ENCODE measurements at places on chromosomes 7 and 10.
A peak's percentile ranks its signal among the peaks of the same experiment; 100 is the strongest.

DNA sequence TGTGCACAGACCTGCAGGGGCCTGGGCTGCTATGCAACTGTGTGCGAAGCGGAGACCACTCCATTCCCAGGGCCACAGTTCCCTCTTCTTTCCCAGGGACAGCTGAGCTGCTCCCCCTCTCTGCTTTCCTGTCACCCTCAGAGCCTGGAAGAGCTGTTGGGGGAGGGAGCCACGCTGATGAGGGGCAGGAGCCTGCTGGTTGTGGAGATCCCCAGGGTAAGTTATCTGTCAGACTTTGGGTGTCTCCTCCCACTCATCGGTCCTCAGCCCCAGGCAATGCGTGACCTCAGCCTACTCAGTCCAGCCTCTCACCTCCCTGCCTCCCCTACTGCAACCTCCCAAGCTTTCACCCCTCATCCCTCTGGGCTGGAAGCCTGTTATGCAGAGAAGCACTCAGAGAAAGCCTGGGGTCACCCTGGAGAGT, 53.5 kb downstream of the ZNF467 start:
- no peak for DNase-seq

GRCh38 chr10:97650726-97651125, 10.3 kb downstream of the PI4K2A start:
- no peak for DNase-seq

DNA sequence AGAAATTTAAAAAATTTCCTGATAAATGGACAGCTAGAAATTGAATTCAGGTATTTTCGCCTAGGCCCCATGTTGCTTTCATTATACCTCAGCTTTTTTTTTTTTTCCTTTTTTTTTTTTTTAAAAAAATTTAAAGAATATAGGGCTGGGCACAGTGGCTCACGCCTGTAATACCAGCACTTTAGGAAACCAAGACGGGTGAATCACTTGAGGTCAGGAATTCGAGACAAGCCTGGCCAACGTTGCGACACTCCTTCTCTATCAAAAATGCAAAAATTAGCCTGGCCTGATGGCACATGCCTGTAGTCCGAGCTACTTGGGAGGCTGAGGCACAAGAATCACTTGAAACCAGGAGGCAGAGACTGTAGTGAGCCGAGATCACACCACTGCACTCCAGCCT, 334.0 kb downstream of the SORCS1 start:
- DNase-seq, result no peak

- DNase-seq, result peak; percentile 9
Measured at GRCh38 chr7:100516135-100516812, 22.7 kb upstream of the AGFG2 start.

- peak; percentile 38 for DNase-seq
Measured at GRCh38 chr10:11610826-11611247, 613 bp downstream of the USP6NL start.

DNA sequence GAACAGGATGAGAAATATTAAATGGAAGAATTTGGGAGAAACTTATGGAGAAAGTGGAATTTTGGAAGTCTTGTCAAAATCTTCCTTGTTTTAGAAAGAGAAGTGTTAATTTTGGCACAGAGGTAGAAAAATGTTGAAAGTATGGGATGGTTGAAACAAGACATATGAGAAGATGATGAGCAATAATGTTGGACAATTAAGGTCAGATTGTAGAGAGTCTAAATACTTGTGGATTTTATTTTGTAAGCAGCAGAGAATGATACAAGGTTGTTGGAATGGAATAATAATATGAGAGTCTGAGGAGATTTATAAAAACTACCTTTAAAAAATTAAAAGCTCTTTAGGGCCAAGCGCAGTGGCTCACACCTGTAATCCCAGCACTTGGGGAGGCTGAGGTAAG, 34.6 kb downstream of the PHTF2 start:
- DNase-seq, result no peak

DNA sequence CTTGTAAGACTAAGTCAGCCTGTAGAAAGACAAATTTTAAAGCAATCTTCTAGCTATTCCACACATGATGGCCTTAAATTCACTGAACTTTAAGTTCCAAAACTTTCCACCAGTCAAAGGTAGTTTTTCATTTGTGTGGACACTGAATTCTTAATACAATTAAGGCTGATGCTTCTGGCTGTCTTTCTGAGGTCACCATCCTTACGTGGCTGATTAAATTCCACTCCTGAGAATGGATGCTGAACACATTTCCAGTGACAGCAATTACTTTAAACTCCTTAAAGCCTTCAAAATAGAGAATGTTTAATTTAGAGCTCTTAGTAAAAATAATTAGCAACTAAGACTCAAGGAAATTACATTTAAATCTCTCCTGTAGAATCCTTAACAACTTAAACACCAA, 142.6 kb upstream of the COL1A2 start:
- DNase-seq, result no peak

DNA sequence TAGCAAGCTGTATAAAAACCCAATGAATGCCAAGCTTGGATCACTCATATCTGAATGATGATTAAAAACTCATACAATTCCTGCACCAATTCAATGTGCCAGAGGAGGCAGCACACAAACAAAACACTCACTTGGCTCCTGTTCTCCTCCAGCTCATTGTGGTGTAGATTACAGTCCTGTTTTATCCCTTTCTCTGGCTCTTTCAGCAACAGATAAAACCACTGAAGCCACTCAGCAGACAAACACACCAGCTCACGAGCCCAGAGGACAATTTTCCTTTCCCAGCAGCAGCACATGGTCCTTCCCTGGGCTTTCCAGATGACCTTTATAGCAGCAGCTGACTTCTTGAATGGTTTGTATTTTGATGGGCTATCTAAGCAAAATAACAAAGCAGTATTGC, 107.3 kb upstream of the STARD3NL start:
- no peak for DNase-seq

- DNase-seq, result no peak
Measured at GRCh38 chr7:148701414-148701813, 2.7 kb downstream of the CUL1 start.

GRCh38 chr10:8073691-8074416, 19.4 kb downstream of the GATA3 start:
- DNase-seq, result no peak

DNA sequence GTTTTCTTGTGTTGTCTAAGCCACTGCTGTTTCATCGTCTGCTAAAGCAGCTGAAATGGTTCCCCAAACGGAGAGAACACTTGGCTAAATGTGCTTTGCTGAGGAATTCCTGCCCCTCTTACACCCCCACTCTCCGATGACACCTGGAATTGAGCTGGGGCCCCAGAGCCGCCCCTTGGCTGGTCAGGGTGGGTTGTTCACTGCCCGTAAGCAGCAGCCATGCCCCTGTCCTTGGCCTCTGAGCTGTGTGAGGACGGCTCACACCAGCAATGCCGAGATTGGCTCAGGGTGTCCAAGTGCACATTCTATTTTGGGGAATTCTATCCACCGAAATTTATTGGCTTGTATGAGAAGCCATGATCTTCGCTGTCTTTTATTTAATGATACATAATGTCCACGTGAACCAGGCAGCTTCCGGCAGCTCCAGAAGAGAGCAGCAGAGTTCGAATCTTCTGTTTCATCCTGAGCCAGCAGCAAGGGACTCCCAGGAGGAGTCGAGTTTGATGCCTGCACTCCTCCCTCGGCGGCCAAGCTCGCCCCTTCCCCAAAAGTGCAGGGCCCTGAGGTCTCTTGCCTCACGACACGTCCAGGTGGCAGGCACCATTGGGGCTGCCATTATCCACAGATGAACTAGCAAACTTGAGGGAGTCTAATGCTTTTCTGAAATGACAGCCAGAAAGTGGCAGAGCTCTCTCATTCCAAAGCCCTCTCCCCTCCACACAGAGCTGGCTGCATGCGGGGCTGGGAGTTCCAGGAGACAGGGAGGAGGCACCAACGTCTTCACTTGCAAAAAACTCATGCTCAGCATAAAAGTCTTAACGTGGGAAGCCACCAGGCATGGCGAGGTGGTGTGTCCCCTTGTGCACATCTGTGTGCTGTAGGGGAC, 114.0 kb downstream of the WDR37 start:
- no peak for DNase-seq

- DNase-seq, result no peak
Measured at GRCh38 chr7:15662451-15662850, 24.0 kb downstream of the MEOX2 start.

Data from activated T-cell treated with anti-CD3 and anti-CD28 coated beads, Interleukin-2, amount 50 U/mL, for 72 hours (primary cell).